ENCODE measurements at places on chromosomes 7 and 10.

DNA sequence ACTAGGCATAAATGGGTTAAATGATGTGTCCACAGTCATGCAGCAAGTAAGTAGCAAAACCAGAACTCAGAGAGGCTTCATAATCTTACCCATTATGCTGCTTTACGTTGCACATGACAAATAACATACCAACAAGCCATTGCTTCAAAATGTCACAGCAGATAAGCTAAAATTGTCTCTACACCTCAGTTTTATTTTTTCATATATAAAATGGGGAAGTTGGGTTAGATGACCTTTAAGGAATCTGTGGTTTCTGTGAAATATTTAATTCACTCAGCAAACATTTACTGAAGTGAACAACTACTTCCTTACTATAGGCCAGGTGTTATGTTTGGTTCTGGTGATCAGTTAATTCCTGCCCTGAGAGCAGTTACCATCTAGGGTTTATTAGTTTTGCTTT lies 2.2 kb upstream of the ASCC1 start:
- no peak for DNase-seq

- DNase-seq, result no peak
These were observed 48.8 kb upstream of the CHST15 start for GRCh38 chr10:124142006-124142739.

GRCh38 chr10:95741807-95742467 lies 14.0 kb upstream of the ENTPD1 start:
- DNase-seq, result no peak

DNA sequence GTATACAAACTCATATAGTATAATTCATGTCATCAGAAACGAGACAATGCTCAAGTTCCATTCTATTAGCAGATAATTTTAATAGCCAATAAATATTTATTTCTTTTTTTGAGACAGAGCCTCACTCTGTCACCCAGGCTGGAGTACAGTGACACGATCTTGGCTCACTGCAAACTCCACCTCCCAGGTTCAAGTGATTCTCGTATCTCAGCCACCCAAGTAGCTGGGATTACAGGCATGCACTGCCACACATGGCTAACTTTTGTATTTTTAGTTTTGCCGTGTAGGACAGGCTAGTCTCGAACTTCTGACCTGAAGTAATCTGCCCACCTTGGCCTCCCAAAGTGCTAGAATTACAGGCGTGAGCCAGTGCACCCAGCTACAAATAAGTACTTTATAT lies 45.7 kb downstream of the ORC5 start:
- DNase-seq, result no peak

- DNase-seq, result no peak
These were observed 169.6 kb downstream of the TCERG1L start for GRCh38 chr10:131141645-131142516.

DNA sequence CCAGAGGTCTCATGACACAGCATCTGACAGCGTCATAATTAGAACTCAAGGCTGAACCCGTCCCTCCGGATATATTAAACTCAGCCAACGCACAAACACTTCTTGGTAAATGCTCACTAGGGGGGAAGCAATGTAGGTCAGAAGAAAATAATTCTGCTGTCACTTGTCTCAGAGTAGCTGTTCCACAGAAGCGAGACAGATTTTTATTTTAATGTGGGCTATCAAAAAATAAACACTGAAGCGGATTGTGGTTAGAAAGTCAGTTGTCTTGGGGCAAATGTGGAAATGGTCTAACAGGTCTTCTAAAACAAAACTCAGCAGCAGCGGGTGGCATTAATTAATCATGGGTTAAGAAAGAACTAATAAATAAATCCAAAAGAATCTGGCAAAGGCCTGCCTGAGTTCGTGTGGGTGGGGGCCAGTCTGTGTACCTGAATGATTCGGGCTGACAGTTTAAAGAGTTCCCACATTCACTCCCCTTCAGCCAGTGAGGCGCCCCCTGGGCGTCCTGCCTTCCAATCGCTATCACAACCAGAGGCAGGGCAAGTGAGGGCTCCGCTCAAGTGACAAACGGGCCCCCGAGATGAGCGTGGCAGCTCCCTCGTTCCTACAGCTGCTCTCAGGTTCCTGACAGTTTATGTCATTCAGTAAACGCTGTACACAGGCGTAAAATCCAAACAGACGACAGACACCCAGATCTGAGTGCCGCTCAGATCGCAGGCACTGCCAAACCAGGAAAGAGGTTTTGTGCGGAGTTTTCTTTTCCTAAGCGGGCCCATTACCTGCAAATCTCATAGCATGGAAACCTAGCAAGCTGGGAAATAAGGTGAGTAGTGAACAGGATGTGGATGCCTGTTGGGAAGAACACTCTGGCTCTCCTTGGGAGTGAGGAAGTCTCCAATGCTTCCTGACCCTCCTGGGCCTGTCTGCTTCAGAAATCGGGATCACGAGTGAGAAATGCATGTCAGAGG lies 52.9 kb downstream of the NRAP start:
- DNase-seq, result no peak

DNA sequence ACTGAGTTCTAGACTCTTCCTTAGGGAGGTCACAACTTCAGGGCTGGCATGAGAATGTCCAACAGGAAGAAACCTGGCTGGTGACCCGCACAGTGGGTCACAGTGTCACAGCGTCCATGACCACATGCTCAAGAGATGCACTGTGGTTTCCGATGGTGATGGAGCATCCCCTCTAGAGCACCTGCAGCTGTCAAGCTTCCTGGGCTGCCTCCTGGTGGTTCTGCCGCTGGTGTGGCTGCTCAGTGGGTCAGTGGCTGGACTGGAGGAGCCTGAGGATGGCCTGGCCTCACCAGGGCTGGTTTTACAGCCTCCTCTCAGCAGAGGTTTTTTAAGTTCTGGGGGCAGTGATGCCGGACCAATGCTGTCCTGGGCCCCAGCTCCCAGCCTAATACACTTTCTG lies 149.3 kb downstream of the SH3PXD2A start:
- no peak for DNase-seq

DNA sequence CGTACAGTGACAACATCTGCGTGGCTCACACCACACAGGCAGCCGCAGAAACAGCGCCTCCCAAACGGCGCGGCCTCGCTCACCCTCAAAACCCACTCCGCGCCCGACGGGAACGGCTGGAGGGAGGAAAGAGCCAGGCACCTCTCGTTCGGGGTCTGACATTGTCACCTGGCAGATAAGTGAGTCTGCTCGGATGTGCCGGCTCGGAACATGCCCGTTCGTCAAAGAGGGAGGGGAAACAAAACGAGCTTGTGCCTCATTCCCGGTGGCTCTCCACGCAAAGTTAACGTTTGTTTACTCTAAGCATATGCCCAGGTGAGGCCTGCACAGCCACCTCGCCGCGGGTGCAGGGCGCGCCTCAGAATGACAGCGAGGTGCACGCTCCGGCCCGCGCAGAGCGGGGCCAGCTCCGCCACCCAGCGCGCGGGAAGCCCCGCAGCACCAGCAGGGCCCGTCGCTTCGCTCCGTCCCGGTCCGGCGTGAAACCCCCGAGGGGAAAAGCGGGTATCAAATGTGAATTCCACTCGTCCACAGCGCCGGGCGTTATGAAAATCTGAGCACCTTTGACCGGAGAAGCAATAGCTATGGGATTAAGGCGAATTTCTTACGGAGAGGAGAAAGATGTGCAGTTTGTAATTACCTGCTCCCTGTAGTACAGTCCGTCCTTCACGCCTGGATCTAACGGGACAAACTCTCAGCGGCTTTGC lies 13.1 kb downstream of the CNPY1 start:
- no peak for DNase-seq

- no peak for DNase-seq
These were observed 10.9 kb downstream of the LDB3 start for GRCh38 chr10:86678999-86679792.

DNA sequence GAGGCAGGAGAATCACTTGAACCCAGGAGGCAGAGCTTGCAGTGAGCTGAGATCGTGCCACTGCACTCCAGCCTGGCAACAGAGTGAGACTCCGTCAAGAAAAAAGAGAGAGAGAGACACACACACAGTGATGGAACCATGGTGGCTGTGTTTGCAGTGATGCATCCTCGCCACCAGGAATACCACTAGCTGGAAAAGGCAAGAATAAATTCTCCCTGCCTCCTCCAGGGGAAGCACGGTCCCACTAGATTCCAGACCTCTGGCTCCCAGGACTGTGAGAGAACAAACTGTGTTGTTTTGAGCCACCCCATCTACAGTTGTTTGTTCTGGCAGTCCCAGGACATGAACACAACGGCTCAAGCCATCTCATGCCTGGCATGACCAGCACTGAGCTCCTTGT lies 320.3 kb upstream of the FOXK1 start:
- no peak for DNase-seq

Data from central memory CD4-positive, alpha-beta T cell (primary cell).